ENCODE measurements at places on chromosomes 2 and 18.
A peak's percentile ranks its signal among the peaks of the same experiment; 100 is the strongest.

DNA sequence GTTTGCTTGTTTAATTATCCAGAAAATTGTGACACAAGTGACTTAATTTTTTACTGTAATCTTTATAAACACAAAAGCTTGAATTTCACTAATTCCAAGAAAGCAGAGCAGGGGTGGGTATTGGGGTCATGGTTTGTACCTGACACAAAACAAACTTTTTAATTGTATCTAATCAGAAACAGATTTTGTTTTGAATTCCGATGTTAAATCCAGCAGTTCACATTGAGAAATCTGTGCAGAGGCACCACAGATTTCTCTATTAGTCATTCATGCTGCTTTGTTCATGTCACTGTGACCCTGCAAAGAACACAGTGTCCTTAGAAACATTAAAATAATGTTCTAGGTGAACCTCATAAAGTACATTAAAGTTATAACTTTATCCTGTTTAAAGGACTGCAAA is 443.4 kb downstream of the NYAP2 start:
- DNase-seq = no peak

- peak; percentile 71 for DNase-seq
These were observed 640 bp downstream of the ROCK2 start for GRCh38 chr2:11343650-11344341.

GRCh38 chr2:14157816-14158215 is 474.7 kb upstream of the LRATD1 start:
- DNase-seq = no peak

GRCh38 chr18:10121786-10122515 is 208.1 kb downstream of the VAPA start:
- DNase-seq = no peak

GRCh38 chr2:193542762-193543161 is 1348.0 kb upstream of the TMEFF2 start:
- DNase-seq = no peak

- peak; percentile 14 for DNase-seq
These were observed 3.5 kb downstream of the SNTG2 start for GRCh38 chr2:953975-954686.

- peak; percentile 8 for DNase-seq
These were observed 31.9 kb upstream of the NRP2 start for GRCh38 chr2:205650450-205650849.
